ENCODE measurements at places on chromosomes 5 and 9.

- DNase-seq = no peak
Observed at GRCh38 chr5:72434056-72434780, 73.0 kb downstream of the ZNF366 start.

GRCh38 chr5:56783261-56783660 is 32.1 kb upstream of the MAP3K1 start:
- DNase-seq = no peak

GRCh38 chr9:22452415-22453010 is 5.9 kb downstream of the DMRTA1 start:
- peak; percentile 20 for DNase-seq

DNA sequence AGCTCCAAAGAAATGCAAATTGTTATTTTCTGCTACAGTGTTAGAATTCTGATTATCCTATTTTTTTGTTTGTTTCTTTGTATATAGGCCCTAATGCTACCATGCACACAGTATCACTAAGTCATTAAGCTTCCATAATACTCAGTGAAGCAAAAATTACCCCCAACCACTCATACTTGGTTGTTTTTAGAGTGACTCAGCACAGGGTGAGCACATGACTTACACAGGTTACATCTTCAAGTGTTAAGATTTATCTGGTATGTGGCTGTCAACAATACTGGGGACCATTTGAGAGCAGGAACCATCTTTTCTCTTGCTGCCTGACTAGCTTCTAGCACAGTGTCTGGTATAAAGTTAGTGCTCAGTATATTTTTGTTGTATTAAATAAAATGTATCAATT is 255.8 kb upstream of the SLC24A2 start:
- no peak for DNase-seq

DNA sequence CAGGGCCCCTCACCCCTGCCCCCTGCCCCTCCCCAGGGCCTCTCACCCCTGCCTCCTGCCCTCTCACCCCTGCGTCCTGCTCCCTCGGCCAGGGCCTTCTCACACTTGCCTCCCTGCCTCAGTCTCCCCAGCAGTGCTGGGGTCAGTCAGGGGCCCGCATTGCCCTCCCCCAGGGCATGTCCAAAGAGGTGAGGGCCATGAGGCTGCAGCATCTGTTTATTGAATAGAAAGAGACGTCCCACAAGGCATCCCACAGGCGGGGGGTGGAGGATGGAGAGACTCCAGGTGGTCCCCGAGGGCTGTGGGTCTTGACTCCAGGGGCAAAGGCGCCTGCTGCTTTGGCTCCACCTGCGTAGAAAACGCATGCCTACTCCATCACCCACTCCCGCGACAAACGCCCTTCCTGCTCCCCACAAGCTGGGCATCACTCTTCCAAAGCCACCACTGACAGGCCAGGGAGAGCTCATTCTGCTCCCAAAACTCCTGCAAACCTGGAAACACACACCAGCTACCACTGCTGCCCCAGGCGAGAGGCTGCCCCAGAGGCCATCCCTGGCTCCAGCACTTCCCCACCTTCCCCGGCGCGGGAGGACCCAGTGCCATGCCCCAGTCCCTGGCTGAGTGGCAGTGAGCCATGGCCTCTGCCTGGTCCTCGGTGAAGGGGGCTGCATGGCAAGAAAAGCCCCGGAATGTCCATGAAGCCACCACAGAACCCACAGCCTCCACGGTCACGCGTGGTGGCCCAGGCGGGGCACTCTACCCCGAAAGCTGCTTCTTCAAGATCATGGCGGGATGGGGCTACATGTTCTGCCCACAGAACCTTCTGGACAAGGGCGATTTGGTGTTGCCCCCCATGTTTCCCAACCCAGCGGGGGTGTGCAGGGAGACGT is 1.6 kb upstream of the LCN8 start:
- DNase-seq = no peak

DNA sequence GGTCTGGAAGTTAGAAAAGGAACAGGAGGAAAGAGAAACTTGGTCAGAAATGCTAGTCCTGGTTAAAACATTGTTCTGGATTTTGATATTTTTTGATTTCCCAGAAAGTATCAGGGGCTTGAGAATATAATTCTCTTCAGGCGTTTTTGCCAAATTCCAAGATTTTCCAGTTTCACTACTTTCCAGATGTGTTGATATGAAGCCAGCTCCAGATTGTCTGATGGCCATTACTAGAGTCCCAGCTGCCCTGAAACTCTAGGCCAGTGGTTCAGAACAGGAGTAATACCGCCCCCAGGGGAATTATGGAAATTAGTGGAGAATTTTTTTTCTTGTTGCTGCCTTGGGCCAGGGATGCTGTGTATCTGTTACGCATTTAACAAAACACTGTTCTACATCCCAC is 88.6 kb downstream of the KCNN2 start:
- no peak for DNase-seq
